Foreskin keratinocyte (primary cell): ENCODE measurements at places on chromosomes 3 and 15.

GRCh38 chr15:39942753-39943150 is 8.8 kb downstream of the EIF2AK4 start:
- DNase-seq = no peak

DNA sequence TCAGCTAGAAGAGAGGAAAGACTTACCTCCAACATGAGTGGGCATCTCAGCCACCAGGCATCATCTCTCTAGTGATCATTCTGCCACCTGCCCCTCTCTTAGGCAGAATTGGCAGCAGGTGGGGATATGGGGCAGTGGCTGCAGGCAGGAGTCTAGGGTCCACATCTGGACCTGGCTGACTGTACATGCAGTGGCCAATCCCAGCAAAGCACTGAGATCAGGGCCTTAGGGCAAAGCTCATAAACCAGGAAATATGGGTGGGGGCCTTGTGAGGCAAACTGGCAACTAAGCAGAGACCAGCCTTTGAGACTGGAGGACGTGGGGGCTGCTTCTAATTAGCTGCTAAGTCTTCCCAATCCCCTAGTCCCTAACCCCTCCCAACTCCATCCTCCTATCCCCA is 12.9 kb downstream of the POMGNT2 start:
- no peak for DNase-seq

DNA sequence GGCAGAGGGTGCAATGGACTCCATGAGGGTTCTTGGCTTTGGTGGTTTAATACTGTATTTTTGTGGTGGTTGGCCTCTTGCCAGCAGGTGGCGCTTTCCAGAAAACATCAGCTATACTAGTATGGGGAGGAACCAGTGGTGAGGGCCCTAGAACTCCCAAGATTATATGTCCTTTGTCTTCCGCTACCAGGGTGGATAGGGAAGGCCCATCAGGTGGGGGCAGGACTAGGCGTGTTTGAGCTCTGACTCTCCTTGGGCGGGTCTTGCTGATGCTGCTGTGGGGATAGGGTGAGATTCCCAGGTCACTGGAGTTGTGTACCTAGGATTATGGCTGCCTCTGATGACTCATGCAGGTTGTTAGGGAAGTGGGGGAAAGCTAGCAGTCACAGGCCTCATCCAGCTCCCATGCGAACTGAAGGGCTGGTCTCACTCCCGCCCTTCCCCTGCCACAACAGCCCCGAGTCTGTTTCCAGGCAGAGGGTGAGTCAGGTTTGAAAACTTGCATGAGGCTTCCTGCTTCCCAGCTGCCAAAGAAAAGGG is 357.7 kb downstream of the OTOL1 start:
- DNase-seq = peak; percentile 91

DNA sequence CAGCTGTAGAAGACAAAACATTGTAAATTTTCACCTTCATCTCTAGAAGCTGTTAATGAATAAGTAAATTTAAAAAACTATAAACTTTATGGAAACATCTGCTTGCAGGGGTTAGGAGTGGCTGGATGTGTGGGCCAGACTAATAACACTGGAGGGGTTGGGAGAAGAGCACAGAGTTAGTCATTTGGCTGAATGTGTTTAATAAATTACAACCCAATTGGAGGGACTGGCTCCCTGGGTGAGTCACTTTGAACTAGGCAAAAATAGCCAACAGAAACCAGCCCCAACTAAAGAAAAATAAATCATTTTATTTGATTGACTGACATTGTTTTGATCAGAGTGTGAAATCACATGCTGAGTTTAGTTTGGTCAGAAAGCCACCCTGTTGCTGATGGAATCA is 21.8 kb downstream of the DGKG start:
- DNase-seq = peak; percentile 37

DNA sequence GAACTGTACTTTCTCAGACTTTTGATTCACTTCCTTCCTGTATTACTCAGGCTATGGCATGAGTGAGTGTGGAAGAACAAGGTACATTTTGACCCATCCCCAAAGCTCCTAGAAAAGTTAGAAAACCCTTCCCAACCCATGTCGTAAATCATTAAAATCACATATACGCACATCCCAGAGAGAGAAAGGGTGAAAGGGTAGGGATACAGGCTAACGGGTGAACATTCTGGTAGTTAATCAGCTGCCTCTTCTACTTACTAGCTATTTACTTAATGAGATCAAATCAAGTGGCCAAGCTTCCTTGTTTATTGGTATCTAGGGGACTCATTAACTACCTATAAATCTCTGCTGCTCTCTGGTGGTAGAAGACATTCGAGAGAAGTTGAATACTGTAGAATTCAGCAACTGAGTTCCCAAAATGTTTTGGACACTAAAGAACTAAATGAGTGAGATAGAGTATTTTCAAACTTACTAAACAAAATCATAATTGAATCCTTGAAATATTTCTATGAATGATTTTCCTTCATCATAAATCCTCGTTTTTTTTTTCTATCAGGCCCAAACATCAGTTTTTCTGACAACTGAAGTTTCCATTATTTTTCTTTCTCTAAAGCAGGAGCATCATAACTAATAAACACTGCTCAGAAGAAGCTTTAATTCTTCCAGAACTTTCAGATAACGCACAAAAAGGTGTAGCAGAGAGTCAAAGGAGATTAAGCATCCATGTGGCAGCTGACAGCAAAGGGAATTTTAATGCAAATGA is 124.2 kb downstream of the IMPG2 start:
- DNase-seq = peak; percentile 89

DNA sequence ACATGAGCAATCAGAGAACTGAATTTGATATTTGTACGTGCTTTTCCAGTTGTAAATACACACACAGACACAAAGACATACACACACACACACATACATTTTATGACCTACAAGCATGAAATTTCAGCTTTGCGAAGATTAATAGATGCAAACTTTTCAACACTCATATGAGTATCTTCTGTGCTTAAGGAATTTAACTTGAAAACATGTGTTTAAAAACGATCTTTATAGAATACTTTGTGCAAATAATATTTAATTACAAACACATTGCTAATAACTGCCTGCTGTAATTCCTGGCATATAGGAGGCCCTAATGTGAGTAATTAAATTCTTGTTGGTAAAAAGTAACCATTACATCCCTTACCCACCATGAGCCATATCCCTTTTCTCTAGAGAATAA is 107.7 kb upstream of the PLSCR5 start:
- no peak for DNase-seq

DNA sequence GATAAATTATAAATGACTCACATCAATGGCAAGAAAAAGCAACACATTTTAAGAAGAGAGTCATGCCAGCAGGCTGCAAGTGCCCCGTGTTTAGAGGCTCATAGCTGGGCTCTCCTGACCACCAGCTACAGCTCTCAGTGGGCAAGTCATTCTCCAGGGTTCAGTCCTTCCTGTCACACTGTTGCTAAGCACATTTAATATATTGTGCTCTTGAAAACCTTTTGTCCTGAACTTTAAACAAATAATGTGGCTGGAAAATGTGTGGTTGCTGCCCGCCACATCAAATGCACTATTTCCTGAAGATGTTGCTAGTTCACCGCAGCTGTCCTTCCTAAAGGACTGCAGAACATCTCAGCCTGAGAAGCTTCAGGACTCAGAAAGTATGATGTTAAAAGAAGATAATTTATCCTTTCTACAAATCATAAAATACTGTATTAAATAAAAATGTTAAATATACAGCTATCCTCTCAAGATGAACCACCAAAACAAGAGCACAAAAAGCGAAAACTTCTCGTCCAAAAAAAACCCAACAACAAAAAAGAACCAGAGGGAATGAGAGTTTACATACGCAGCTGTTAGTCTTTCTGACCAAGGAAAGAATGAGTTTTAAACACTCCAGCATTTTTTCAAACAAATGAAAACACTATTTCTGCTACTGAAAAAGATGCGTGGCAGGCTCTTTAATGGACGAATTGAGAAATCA is 951 bp downstream of the TARS3 start:
- DNase-seq = peak; percentile 9

DNA sequence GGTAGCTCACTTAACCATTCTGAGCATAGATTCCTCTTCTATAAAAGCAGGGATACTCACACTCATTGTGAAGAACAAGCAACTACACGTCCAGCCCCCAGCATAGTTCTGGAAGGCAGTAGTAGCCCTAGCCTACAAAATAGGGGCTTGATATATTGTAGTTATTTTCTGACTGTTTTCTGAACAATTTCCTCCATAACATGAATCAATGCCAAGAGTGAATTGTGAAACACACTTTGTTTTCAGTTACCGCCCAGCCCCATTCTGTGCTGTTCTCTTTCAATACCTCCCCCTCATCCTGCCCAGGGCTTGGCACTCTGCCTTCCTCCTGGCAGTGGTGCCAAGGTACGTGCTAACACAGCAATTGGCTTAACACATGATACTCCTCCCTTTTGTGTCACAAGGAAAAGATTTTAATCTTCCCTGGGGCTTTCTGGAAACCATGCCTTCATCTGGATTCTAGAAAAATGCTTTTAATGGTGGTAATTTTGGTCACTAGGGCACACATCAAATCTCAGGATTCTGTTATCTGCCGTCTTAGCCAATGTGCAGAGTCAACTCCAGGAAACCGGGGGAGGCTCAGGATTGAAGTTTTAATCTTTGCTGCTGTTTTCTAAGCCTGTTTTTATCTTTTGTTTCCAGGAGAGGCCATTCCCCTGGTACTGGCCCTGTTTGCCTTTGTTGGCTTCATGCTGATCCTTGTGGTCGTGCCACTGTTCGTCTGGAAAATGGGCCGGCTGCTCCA is 37.2 kb downstream of the IL20RB start:
- peak; percentile 97 for DNase-seq

- peak; percentile 36 for DNase-seq
Measured at GRCh38 chr3:168803536-168803935, 707.8 kb upstream of the GOLIM4 start.

DNA sequence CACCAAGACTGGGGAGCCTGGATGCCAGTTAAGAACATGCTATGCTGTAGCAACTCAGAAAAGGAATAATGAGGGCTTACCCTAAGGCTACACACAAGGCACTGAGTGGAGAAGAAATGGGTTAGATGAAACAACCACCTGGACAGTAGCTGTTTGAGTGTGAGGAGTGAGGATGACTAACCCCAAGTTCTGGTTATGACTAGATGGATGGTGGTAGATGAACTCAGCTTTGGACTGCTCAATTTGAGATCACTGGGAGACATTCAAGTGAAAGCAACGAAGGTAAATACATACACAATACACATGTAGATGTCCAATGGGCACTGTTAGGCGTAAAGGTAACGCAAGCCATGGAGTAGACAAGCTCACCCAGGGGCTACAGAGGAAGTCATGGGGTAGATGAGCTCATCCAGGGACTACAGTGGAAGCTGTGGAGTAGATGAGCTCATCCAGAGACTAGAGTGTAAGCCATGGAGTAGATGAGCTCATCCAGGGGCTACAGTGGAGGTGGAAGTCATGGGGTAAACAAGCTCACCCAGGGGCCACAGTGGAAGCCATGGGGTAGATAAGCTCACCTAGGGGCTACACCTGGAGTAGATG is 98.3 kb downstream of the ANO10 start:
- DNase-seq = peak; percentile 64

DNA sequence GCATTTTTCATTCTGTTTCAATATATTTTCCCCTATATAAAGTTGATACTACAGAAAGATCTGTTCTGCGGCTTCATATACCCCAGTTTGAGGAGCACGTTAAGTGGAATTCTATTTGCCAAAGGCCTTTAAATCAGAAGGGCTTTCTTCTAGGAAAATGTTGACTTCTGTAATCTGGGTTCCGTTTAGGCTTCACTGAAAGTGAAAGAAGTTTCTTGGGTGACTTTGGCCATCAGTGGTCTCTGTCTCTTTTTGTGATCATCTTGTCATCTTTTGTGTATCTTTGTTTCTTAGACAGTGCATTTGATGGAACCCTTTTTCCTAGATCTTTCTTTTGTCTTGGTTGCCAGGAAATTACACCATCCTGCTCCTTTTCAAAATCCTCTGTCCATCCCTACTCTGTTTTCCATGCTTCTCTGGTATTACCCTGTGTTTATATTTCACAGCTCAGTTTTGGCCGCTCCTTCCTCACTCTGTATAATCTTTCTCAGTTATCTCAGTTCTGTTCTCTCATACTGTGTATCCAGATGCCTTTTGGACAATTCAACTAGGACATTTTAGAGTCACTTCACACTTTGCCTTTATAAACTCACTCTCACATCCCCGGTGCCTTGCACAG is 40.7 kb upstream of the MAP3K13 start:
- no peak for DNase-seq

DNA sequence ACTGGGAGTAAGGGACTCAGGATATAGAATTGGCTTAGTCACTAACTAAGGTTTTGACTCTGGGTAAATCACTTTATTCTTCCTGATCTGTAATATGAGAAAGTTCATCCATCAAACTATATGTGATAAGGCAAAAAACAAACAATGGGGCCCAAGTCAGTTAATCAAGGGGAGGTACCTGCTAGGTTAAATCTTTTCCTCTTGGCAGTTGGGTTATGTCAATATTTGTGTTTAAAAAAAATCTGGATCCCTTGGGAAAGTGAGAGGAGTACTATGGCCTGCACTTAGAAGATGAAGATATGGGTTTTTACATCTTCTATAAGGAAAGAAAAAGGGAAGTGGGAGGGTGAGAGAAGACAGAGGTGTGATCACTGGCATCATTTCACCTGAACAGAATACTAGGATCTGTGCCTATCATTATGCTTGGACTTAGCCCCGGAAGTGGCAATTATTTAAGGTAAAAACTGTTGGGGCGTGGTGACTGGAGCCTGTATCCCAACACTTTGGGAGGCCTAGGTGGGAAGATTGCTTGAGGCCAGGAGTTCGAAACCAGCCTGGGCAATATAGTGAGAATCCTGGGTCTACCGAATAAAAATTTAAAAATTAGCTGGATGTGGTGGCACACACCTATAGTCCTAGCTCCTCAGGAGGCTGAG is 2.8 kb upstream of the SLC28A2 start:
- no peak for DNase-seq

GRCh38 chr3:109073116-109073515 is 44.8 kb downstream of the MORC1 start:
- DNase-seq = no peak

DNA sequence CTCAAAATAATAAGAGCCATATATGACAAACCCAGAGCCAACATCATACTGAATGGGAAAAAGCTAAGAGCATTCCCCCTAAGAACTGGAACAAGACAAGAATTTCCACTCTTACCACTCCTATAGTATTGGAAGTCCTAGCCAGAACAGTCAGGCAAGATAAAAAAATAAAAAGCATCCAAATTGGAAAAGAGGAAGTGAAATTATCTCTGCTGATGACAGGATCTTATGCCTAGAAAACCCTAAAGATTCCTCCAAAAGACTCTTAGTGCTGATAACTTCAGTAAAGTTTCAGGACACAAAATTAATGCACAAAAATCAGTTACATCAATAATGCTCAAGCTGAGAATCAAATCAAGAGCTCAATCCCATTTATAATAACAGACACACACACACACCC is 45.9 kb upstream of the SLC2A2 start:
- DNase-seq = no peak

DNA sequence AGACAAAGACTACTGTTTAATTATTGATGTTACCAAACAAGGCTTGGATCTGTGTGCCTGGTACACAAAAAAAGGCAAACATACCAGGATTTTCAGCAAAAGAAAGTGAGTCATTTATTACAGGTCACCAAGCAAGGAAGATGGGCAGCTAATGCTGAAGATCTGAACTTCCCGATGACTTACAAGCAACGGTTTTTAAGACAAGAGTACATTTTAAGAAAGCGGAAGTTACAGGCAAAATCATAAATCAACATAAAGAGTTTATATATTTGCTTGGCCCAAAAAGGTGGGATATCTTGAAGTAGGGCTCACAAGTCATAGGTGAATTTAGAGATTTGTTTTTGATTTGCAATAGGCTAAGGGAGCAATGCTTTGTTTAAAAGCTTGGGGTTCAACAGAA is 125.4 kb upstream of the SPATA16 start:
- DNase-seq = no peak
